GM12892 (cell line): ENCODE measurements at places on chromosomes 13 and 19.

DNA sequence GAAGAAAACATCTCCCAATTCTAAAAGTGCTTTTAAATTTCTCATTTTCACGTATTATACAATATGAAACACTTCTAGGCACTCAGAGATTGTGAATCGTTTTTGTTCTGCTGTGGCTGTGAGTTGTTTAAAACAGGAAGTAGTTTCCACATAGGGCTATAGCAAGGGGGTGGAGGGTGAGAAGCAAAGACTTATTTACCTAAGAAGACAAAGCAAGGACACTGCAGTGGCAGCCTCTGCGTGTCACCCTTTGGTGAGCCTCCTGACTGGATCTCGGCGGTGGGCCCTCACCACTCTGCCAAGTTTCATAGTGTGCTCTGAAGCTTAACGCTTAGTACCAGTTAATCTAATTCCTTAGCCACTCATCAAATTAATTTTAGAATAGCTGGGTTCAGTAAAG is 56.8 kb downstream of the TNFSF13B start:
- no peak for DNase-seq

DNA sequence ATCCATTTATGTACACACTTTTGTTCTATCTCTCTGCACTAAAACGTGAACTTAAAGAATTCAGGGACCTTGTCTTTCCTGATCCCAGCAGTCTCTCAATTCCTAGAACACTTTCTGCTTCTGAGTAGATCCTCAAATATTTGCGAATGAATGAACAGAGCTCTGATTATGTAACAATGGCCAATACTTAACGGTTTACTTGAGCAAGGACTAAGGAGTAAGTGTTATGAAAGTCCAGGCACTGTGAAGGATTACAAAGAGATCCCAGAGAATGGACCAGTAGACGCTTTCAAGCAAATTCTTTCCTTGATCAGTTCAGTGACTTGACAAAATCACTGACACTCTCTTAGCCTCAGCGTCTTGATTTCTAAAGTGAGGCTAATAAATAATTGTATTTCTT is 514.5 kb upstream of the KLHL1 start:
- DNase-seq = no peak

GRCh38 chr19:27767234-27767633 is 1445.7 kb downstream of the UQCRFS1 start:
- DNase-seq = no peak

DNA sequence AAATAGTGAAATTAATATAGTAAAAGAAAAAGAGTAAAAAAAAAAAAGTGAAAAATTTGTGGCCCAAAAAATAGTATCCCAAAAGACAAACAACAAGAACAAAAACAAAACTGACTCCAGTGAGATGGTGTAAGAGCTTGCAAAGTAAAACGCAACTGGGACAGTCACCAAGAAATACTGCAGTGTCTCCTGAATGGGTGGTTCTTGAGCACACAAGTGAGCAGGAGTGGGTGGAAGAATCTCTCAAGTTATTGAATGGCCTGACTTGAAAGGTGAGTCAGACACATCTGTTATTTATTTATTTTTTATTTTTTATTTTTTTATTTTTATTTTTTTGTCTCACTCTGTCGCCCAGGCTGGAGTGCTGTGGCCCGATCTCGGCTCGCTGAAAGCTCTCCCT is 1.9 kb downstream of the ZNF493 start:
- no peak for DNase-seq

DNA sequence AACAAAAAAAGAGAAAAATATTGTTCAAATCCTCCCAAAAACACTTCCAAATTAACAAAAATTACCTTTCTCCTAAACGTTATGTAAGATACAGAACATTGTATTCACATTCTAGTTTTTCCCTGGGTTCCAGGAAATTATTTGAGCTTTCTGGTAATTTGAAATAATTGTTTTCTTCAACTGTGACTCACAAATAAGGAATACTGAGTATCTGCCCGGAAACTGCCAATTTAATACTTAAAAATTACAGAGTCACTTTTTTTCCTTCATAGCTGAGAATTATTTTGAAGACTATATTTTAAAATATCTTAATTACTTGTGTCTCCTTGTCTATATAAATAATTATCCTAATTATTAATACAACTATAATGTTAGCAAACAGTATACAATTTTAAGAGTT is 709.0 kb upstream of the ARGLU1 start:
- DNase-seq = no peak

GRCh38 chr19:42175952-42176648 is 41.4 kb downstream of the DEDD2 start:
- no peak for DNase-seq

DNA sequence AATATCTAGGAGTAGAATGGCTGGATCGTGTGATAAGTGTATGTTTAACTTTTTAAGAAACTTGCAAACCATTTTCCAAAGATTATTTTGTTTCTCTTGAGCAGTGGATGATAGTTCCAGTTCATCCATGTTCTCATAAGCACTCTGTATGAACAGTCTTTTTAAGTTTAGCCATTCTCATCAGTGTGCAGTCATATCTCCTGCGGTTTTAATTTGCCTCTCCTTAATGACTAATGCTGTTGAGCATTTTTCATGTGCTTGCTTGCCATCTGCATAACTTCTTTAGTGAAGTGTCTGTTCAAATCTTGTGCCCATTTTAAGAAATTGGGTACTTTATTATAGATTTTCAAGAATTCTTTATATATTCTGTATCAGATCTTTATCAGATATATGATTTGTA is 58.6 kb downstream of the WASF3 start:
- no peak for DNase-seq

- DNase-seq = no peak
Measured at GRCh38 chr13:27130223-27130978, 41.2 kb downstream of the USP12 start.

- DNase-seq = no peak
Measured at GRCh38 chr13:77388944-77389624, 62.2 kb upstream of the MYCBP2 start.

GRCh38 chr13:110524541-110525257 is 36.8 kb downstream of the RAB20 start:
- no peak for DNase-seq
